Epithelial cell of prostate (primary cell): ENCODE measurements at places on chromosomes 12 and 14.

GRCh38 chr12:119602734-119603094 lies 9.1 kb downstream of the TMEM233 start:
- DNase-seq: no peak

DNA sequence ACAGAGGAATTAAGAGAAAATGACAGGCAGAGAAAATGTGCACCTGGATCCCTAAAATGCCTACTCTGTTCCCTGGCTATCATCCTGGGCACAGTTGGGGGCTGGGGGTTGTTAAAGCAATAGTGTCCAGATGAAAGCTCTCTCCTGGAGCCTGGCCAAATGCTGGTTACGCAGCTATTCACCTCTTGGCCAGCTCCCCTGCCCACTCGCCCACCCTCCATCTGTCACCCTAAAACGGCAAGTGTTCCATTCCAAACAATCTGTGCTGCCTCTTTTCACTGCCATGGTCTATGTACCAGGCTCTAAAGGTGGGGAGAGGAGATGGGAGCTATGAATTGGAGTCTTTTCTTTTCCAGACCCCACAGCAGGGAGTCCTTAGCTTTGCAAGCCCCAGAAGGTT lies 24.7 kb upstream of the NPFF start:
- no peak for DNase-seq

- no peak for DNase-seq
Measured at GRCh38 chr14:85357120-85357519, 172.8 kb upstream of the FLRT2 start.

GRCh38 chr12:67826148-67826547 lies 163.1 kb upstream of the IFNG-AS1 start:
- no peak for DNase-seq

DNA sequence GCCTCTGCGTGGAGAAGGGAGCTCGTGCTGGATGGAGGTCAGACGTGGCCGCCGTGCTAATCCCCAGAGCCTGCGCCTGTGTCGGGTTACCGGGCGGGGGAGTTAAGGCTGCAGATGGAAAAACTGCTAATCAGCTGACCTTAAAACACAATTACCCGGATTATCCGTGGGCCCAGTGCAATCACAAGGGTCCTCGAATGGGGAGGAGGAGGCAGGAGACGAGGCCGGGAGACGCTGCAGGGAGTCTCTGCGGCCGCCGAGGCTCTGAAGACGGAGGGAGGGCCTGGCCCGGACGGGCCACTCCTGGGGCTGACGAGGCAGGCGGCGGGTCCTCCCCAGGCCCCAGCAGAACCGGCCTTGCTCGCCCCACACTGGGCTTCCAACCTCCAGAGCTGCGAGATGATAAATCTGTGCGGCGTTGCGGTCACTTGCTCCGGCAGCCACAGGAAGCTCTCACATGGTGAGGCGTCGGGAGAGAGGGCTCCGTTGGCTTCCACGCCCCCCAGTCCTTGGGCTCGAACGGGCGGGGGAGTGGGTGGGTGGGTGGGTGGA lies 32.9 kb upstream of the FBRSL1 start:
- DNase-seq: no peak

DNA sequence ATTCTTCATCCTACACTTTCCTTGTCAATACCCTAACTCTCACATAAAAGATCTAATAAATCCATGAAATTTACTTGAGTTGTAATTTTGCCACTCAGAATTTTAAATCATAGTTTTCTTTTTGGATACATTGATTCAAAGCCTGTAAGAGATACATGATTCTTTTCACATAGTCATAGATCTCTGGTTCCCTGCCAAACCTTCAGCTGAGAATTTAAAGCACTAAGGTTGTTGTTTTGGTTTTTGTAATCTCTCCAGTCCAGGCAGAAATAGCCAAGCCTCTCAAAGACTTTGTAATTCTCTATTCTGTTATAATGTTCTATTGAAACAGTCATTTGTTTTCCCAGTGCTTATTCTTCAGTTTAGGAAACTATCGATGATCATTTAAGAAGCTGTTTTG lies 273.9 kb downstream of the TRHDE start:
- DNase-seq: no peak

DNA sequence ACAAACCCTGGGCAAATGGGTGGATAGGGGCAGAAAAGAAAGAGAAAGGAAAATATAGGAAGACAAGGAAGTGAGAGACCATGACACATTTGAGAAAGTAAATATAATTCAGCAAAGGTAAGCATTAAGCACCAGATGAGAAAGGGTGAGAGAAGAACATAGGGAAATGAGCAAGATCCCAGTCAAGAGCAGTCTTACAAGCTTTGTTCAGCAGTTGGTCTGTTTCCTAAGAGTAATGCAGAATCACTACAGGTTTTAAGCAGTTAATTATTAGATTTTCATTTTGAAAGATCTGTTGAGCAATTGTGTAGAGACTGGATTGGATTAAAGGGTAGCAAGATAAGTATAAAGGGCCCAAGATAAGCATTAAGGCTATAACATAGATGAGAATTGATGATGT lies 146.3 kb downstream of the PLCZ1 start:
- no peak for DNase-seq

DNA sequence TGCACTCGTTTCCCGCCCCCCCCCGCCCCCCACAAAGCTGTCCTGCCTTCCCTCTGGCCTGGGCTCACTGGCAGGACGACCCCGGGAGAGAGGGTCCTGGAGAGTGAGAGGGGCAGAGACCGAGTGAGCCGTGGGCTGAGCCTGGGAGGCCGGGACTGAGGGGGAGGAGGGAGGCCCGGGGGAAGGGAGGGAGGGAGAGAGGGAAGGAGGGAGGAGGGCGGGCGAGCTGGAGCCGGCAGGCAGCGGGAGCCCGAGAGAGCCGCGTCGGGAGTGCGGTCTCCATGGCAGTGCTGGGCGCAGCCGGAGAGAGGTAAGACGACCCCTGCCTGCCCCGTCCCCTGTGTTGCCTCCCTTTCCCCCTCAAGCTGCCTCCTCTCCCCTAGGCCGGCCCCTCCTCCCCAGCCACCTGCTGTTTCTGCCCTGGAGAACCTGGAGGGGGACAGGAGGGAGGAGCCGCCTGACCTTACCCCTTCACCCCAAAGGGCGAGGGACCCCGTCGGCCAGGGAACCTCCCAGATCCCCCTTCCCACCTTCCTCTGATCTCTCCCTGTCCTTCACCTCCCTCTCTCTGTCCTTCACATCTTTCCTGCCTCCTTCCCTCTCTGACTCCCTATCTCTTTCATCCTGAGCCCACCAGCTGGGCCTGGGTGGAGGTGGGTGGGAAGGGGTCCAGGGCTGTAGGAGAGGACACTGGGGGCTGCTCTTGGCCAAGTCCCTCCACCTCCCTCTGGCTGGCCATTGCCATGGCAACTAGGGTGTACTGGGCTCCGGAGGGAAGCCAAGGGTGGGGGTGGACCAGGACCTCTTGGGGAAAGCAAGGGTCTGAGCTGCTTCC lies at the start of gene GPR162:
Gene GPR162, plus strand, starts transcription at position 231 of the 835 bp plus-strand sequence. CDS start 2,078 bp downstream, outside the sequence.
- DNase-seq: no peak

- no peak for DNase-seq
Measured at GRCh38 chr14:75995372-75996041, 9.9 kb downstream of the IFT43 start.

DNA sequence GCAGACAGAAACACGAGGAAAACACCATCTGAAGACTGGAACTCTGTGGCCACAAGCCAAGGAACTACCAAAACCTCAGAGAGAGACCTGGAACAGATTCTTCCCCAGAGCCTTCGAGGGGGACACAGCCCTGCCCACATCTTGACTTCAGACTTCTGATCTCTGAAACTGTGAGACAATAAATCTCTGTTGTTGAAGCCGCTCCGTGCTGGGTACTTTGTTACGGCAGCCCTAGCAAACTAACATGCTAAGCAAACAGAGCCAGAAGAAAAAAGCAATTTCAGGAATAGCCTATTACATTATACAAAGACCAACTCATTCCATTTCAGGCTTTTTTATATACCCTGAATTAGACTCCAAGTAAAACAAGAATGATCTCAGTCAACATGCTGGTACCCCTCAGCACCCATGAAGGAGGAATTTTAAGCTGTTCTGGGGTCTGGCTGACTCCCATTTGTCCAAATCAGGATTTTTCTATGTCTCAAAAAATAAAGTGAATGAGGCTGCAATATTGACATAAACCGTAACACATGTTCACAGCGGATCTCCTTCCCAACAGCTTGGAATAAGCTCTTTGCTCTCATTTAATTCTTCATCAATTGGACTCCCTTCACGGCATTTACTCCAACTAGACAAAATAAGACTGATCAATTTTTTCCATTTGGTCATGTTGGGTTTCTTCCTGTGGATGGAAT lies 190.1 kb downstream of the FOXN3 start:
- DNase-seq: no peak

DNA sequence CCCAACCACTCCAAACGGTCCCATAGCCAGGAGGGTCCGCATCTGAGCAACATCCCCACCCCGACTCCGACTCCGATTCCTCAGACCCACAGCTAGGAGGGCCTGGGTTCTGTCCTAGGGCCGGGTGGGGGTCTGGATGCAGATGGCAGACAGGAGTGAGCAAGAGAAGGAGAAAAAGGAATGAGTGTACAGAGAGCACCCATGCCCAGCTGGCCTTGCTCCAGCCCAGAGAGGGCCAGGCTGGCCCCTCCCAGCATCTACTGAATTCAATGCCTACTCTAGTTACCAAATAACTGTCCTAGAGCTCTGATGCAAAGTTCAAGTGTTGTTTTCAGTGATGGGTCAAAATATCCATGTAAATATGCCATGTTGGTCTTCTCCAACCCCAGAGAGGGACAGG lies 40.8 kb downstream of the VDR start:
- no peak for DNase-seq

GRCh38 chr12:32517966-32518365 lies 118.6 kb downstream of the FGD4 start:
- no peak for DNase-seq

DNA sequence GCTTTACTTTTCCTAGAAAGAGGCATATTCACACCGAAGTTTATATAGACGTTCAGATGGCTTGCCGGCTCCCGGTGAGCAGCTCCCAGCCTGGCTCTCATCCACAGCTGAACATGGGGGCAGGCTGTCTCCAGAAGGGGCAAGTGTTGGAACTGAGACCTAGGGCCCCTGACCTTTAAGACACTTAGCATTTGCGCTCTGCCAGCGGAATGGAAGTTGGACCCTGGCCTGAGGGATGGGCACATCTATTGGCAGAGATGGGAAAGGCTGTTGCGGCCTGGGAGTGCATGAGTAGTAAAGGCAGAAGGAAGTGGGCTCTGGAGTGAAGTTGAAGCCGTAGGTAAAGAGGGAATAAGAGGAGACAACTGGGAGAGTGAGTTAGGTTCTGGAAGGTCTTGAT lies 54.2 kb upstream of the TSPAN9 start:
- DNase-seq: no peak

DNA sequence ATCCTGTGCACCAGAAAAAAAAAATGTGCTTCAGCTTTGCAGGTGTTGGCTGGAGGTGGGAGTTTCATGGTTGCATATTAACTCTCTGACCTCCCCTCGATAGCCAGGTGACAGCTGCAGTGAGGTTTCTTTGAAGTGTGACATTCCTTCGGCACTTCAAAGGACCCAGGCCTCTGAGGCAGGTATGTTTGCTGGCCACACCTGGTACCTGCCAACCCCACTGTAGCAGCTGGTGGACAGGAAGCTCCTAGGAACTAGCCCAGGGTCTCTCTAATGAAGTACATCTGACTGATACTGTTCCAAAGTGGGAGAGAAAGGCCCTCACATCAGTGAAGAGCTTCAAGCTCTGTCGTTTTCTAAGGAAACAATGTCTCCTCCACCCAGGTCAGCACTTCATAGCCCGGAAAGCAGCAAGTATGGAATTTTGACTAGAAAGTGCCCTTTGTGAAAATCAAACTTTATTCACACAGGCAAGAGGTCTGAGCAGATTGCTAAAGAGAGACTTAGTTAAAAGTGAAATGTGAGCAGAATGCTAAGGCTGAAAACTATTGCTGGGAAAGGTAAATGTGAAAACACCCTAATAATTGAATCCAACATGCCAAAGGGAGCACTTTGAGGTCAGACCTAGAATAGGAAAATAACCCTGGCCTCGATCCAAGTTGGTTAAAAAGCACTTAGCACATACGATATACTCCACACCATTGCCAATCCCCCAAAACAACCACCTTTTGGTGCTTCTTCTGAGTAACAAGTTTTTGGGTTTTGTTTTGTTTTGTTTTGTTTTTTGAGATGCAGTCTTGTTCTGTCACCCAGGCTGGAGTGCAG lies 71.3 kb downstream of the PHLDA1 start:
- DNase-seq: no peak

DNA sequence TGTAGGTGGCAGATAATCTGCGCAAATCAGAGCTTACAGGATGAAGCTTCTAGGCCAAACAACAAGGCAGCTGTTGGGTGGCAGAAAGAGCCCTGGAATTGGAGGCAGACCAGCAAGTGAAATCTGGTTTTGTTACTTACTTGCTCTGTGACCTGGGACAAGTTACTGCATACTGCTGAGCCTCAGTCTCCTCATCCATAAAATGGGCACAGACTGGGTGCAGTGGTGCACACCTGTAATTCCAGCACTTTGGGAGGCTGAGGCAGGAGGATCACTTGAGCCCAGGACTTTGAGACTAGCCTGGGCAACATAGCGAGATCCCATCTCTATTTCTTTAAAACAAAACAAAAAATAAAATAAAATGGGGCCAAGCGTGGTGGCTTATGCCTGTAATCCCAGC lies 31.4 kb upstream of the COX6A1 start:
- no peak for DNase-seq

GRCh38 chr12:71164166-71164565 lies 6.4 kb upstream of the TSPAN8 start:
- no peak for DNase-seq

- DNase-seq: no peak
Measured at GRCh38 chr12:91651728-91652127, 469.1 kb upstream of the DCN start.

DNA sequence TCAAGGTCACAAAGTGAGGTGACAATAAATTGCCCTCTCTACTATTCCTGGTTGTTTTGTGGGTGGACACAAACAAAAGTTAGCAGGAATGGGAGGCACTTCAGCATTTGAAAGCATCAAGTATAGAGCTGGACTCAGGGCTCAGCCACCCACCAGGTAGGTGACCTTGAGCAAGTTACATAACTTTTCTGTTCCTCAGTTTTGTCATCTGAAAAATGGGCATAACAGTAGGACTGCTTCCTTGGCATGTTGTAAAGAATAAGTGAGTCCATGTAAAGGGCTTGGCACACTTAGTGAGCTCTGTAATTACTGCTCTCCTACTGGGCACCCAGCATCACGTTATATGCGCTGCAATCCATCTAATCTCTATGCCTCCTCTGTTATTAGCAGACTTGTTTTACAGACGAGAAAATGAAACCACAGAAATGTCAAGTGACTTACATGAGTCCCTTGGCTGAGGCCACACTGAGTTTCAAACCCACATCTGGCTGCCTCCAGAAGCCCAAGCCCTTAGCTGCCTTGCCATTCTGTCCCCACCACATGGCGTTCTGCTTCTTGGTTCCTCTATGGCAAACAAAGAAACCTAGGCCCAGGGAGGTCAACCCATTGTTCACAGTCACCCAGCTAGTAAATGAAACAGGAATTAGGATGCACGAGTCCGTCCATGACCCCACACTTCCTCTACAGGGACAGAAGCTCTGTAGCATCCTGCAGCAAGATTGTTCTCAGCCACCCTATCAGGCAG lies 63.2 kb upstream of the SLC24A4 start:
- no peak for DNase-seq
